ENCODE measurements at places on chromosomes 4 and X.

GRCh38 chr4:16573206-16573605 lies 325.2 kb downstream of the LDB2 start:
- DNase-seq = no peak

- no peak for DNase-seq
These were observed 313 bp upstream of the BLOC1S4 start for GRCh38 chr4:6715704-6716017.

DNA sequence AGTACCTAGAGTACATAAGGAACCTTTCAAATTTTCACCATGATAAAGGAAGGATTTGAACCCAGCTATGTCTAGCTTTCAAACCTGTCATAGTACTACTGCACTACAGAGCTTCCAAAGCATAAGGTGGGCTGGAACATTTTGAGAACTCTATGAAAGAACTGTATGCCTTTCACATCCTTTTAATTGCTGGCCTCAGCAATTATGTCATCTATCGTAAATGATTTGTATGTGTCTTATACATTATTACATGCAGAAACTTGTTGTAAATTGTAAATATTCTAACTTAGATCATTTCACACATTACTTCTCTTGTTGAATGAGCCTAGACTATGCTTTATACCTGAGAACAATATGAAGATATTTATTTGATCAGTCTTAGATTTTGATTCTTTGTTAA lies 220.7 kb downstream of the HEPH start:
- DNase-seq = no peak

DNA sequence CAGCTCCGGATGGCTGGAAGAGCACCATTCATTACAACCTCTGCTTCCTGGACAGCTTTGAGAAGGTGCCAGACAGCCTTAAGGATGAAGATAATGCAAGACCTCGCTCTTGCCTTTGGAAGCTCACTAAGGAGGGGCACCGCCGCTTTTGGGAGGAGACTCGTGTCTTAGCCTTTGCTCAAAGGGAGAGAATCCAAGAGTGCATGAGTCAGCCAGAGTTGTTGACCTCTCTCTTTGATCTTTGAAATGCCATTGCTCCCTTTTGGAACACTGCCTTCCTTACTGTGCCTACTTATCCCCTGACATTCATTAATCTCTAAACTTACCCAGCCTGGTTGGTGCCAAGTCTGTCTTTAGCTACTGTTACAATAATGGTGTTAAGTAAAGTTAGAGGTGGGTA lies 1.2 kb downstream of the FOXR2 start:
- no peak for DNase-seq

GRCh38 chrX:34918856-34919255 lies 23.7 kb upstream of the FAM47B start:
- DNase-seq = no peak

- DNase-seq = no peak
These were observed 35.2 kb downstream of the PDS5A start for GRCh38 chr4:39942507-39942906.

- DNase-seq = no peak
These were observed 20.3 kb upstream of the DHX15 start for GRCh38 chr4:24604558-24605214.

GRCh38 chr4:101556842-101557241 lies 209.5 kb upstream of the PPP3CA start:
- no peak for DNase-seq

DNA sequence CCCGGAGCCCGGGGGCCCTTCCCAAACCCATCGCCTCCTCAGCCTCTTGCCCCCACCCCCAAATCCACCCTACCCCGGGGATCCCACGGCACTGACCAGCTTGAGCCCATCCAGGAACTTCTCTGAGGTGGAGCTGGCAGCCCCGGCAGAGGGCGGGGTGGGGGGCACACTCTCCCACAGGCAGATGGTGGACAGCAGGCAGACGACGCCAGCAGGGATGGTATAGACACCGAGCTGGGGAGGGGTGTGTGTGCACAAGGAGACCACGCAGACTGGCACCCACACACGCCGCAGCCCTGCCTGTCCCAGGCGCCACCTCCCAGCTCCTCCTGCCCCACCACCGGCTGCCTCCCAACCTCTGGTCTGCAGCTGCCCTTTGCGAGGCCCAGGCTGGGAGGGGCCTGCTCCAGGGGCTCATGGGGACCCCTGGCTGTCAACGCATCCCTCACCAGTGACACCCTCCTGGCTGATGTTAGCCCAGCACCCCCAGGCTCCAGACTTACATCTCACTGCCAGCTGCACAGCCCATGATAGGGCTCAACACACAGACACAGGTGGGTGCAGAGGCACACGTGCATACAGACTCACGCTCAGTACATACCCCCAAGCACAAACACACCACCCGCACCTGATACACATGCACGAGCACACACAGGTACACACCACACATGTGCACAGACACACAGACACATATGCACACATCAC lies 4.2 kb downstream of the SLC49A3 start:
- DNase-seq = no peak
